ENCODE measurements at places on chromosomes 7 and 10. TPM values are rescaled to one million over a fixed set of nuclear protein-coding genes. Genes with fewer than 3 reads are reported as not detected.

DNA sequence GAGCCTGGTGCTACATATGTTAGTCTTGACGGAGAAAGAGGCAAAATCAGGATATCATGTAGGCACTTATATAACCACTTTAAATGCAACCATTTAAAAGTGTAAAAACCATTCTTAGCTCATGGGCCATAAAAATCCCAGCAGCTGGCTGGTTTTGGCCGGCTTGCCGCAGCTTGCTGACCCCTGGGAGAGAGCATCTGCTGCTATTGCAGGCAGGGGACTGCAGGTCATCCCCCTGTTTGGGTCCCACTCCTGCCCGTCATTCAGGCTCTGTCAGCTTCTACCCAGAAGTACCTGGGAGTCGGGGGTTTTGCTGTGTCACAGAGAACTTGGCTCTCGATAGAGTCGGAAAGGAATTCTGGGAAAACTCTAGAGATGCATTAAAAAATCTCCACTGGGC is 187.4 kb downstream of the CUX1 start:
- DNase-seq = no peak

PLCE1 gene
- 100 TPM for total RNA-seq

DNA sequence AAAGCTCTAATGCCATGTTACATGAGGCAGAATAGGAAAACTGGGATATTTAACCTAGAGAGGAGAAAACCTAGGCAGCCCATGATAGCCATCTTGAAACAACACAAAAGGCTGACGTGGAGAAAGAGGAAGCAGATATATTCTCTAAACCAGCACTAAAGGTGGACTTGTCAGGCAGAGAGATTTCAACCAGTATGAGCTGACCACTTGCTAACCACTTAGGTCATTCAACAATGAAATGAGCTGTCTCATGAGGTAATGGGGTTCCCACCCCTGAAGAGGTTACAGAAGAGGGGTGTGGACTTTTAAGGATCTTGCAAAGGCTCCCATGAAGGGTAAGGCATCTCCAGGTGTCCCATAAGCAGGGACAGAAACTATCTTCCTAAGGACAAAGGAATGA is 26.8 kb upstream of the EGR2 start:
- no peak for DNase-seq

DNA sequence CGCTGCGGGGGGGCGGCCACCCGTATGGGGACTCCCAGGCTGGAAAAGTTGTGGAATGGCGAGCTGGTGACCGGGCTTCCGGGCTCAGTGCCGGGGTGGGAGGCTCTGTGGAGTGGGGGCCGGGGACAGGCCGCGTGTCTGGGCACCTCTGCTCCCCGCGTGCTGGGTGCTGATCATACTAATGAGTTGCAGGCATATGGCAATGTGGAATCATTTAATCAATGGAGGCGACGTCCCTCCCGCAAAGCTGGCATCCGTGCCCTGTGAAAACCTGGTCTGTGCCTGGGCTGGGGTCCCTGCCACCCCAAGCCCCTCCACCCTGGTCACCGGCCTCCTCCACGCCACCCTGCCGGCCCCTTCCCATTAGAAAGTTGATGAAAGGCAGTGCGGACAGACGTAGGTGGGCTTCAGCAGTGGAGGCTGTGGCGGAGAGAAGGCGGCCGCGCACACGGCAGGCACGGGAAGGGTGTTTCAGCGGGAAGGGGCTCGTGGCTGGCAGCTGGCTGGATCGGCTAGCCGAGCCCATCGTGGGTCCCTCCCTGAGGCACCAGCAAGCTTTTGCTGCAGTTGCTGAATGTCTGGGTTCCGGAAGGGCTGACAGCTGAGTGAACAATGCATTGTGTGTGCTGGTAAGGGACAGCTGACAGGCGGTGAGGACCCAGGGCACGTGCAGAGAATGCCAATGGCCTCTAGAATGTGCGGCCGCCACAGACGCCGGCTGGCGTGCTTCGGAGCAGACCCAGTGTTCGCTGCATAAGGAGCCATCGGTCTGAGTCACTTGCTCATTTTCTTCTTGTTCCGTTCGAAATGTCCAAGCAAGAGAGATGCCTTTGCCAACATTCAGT is 1.5 kb downstream of the ADGRA1 start:
- DNase-seq = no peak

DNA sequence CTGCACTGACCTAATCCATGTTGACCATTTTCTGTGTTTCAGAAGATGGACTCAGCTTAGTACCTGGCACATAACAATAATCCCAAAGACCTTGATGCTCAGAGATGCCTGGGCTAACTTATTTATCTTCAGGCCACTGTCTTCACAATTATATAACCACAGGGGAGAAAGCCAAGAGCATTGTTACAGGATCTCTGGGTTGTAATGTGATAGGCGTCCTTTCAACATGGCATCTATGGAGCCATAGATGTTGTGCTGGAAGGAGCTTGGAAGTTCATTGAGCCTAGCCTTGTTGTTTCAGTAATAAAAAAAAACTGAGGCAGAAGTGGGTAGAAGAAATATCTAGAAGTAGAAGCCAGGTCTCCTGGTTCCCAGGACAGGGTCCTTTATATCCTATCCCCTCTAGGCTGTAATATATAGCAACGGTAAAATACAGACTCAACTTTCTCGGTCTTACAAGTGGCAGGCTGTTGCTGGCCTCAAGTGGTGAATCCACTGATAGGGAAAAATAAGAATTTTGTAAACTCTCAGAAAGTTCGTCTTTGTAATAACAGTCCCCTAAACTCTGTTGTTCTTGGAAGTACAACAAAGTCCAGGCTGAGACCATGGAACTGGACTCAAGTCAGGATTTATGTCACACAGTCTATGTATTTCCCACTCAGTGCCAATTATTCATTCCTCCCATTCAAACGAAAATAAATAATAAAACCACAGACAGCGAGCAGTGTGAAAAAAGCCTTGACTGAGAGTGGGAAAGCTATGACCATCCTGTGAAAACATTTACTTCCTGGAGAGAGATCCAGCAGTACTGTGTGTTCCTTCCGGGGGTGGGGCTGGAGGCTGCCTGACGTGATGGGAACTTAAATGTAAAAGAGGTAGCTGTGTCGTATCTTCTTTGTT is 277.6 kb downstream of the REEP3 start:
- peak; percentile 33 for DNase-seq
